ENCODE measurements at places on chromosomes 13 and 19.

DNA sequence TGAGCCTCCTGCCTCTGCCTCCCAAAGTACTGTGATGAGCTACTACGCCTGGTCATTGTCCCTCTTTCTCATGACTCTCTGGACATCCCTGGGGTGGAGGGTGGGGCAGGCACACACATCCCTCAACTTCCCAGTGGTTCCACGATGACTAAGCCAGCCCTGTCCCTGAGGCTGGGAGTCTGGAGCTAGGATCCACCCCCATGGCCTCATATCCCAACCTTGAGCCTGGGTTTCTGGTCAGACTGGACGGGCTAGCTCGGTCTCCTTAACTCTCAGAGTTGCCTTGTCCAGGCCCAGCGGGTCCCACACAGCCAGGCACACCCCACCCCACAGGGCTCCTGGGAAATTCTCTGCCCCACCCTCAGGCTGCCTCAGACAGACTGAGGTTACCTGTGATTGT lies 19.6 kb downstream of the IER2 start:
- no peak for DNase-seq

- no peak for DNase-seq
Measured at GRCh38 chr19:16247353-16248182, 49.9 kb downstream of the AP1M1 start.

DNA sequence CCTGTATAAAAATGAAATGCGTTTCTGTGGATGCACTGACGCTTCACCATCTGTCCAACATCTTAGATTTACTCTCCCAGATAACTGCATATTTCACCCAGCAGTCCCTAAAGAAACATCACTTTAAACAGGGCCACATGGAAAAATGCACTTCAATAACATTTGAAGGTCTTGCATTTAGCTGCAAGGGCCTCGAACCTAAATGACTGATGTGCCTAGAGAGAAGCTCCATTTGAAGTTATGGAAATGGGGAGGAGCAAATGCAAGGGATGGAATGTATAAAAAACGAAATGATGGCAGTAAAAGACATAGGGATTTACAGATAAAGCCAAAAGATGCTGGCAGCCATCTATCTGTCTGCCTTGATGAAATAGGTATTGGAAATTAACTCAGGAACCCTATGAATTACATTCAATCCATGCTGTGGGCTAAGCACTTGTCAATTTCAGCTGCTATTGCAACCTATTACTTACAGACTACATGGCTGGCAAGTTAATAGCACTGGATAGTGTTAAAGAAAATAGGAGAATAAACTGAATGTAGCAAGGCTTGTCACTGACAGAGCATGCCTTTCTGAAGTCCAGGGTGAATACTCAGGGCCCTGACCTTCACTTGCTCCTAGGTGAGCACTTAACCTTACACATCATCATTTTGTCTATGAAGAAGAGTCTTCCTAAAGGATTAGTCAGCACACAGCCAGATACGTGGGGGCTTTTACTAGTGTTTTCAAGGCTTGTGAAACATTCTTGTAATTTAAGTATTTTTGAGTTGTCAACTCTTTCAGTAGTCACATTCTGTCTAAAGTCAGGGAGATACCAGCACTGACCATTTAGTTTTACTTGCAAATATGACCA lies 963.4 kb downstream of the PCDH17 start:
- no peak for DNase-seq

DNA sequence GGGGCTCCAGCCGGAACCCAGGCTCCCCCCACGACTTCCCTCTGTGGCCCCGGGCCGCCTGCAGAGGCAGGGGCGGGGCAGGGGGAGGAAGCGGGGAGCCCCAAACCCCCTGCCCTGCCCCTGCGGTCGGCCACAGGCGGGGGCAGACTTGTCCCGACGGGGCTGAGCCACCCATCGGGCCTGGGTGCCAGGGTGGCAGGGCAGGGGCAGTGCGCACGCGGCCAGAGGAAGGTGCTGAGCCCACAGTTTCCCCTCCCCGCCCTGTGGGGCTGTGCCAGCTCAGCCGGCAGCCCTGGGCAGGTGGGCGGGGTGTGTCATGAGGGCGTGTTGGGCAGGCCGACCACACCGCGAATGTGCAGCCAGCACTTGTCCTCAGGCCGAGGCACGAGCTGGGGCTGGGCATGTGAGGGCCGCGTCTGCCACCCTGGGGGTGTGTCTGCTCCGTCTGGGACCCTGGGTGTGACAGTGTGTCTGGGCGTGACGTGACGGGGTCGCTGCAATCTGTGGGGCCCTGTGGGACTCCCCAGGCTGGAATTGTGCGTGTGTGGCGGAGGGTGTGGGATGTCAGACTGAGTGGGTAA lies 17.7 kb downstream of the CCDC97 start:
- DNase-seq, result no peak

DNA sequence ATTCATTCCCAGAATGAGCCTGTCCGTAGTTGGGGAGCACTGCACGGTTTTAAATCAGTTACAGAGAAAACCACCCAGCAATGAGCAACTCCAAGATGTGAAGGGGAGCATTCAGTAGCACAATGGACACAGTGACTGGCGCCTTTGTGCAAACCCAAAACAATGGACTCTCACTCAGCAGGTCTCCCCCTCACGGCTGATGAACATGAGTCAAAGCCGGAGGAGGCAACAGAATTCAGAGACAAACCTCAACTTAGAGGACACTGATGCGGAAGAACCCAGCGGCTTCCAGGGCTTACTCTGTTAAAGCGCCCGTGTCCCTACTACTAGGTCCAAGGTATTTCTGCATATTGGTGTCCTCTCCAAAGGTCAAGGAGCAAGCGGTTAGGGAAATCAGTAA lies 17.7 kb downstream of the PLEKHF1 start:
- no peak for DNase-seq

DNA sequence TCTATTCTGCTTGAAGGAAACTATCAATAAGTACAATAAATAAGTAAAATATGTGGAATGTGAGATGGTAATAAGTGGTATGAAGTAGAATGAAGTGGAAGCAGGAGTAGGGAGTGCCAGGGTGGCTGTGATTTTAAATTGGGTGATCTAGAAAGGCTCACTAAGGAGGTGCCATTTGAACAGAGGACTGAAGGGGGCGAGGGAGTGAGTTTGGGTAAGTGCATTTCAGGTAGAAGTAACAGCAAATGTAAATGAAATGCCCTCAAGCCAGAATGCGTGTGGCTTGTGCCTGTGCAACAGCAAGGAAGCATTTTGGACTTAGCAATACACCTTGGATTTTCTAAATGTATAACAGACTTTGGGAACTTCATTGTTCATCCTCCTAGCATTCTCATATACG lies 77.1 kb downstream of the CCNA1 start:
- no peak for DNase-seq

DNA sequence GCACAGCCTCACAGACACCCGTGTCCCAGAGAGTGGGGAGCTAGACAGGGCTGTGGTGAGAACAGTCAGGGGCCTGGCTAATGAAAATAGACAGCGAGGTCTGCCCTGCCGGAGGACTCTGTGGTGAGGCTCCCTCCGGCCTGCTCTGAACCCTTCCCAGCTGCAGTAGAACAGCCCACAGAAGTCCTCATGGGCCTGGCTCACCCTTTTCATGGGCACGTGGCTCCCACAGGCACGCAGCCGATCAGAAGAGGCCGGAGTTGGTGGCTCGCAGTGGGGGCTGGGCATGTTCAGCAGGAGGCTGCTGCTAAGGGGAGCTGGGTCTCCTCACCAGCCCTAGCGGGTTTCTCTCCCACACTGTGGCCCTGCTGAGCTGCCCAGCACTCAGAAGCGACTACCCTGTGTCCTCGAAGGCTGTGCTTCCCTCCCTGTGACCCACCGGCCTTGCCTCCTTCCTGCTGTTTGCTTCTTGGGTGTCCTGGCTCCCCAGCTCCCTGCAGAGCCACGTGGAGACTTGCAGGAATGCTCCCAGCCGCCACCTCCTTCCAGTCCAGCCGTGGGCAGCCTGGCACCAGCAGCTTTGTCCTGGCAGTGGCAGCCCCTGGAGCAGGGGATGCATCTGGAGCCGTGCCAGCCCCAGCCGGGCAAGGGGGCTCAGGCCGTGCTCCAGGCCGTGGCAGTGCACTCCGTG lies 138.7 kb downstream of the KDM4B start:
- DNase-seq, result no peak

GRCh38 chr19:22326219-22326618 lies 40.0 kb downstream of the ZNF729 start:
- no peak for DNase-seq

- DNase-seq, result no peak
Measured at GRCh38 chr13:31214435-31214834, 14.7 kb downstream of the B3GLCT start.

DNA sequence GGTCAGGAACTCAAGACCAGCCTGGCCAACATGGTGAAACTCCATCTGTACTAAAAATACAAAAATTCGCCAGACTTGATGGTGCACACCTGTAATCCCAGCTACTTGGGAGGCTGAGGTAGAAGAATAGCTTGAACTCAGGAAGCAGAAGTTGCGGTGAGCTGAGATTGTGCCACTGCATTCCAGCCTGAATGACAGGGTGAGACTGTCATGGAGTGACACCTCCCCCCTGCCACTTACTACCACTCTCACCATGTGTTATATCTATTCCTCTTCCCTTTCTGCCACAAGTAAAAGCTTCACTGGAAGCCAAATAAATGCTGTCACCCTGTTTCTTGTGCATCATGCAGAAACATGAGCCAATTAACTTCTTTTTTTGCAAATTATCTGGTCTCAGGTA lies 10.6 kb upstream of the CEACAM4 start:
- no peak for DNase-seq

DNA sequence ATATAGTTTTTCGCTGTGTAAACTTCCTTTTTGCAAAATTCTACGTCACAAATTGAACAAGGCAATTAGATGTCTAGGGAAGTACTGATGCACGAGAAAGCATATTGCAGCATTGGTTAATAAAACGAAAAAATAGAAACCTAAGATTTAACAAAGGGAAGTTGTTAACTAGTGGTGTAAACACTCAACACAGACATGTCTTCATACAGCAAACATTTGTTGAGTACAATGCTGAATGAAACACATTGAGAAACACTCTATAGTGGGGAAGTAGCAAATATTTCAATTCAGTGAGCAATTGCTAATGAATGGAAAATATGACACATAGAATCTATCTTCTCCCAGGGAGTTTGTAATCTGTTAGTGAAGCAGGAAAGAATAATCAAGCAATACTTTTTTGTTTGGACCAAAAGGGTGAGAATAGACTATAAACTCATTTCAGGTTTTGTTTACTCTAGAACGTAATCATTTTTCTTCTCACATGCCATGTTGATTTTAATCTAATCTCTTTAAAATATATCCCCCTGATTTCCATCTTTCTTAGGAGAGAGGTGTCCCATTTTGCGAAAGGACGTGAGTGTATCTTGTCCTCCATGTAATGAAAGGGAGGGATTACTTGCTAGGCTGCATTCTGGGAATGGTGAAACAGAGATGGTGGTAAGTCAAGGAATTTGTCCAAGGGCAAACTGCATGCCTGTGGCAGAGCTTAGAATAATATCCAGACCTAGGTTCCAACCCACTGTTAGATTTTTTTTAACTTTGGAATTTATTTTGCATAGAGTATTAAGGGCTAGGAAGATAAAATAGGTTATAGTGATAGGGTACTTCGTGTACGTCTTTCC lies 1.7 kb upstream of the ANKRD10 start:
- no peak for DNase-seq

GRCh38 chr19:7916103-7916954 lies 1.7 kb downstream of the TGFBR3L start:
- DNase-seq, result no peak

DNA sequence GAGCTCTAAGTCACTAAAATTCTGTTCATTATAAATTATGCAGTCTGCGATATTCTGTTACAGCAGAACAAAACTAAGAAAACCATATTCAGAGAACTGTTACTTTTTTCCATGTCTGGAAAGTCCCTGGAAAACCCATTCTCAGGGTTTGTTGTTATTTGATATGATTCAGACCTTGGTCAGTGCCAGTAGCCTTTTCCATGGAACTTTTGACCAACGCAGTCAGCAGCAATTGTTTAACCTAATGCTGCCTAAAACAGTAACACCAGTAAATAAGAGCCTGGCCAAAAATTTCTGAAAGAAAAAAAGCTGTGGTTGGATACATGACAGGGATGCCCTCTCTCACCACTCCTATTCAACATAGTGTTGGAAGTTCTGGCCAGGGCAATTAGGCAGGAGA lies 402.7 kb downstream of the TBC1D4 start:
- DNase-seq, result no peak

GRCh38 chr19:28239270-28239669 lies 973.7 kb downstream of the UQCRFS1 start:
- no peak for DNase-seq

Measured in cortex of kidney (tissue), 1 donor.